ENCODE measurements at places on chromosomes 11 and 22. TPM values are rescaled to one million over a fixed set of nuclear protein-coding genes. Genes with fewer than 3 reads are reported as not detected.

The KBTBD3 gene
- 8.9 TPM for total RNA-seq

The NAALAD2 gene
- not detected for total RNA-seq

DNA sequence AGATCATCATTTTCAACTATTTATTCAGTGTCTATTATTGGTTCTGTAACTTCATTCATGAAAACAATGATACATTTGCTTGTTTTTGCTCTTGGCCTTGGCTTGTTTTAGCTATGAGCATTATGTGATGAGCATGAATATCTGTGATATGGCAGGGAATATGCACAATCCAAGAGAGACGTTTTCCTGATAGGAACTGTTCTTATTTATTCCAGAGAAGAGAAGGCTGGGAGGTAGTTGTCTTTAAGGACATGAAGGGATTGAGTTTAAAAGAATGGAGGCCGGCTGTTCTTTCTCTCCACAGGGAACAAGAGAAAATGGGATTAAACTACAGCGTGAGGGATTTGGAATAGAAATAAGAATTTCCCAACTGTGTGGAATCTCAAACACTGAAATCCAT is 30.3 kb downstream of the BLID start:
- no peak overlapping the region for H3K4me3 ChIP-seq
- no peak overlapping the region for H3K27ac ChIP-seq
- H3K36me3 ChIP-seq = no peaks in the 10 kb centered on the region
- H3K4me1 ChIP-seq = no peaks in the 10 kb centered on the region
- H3K27me3 ChIP-seq = no peaks in the 10 kb centered on the region

GRCh38 chr22:49234459-49234858 is 593.2 kb downstream of the BRD1 start:
- no peak overlapping the region for H3K27ac ChIP-seq
- no peaks in the 10 kb centered on the region for H3K36me3 ChIP-seq
- no peak overlapping the region for H3K4me3 ChIP-seq
- no peaks in the 10 kb centered on the region for H3K27me3 ChIP-seq
- DNase-seq = peak; percentile 6

GRCh38 chr11:132818951-132819350 is 713.4 kb downstream of the OPCML start:
- H3K36me3 ChIP-seq = no peaks in the 10 kb centered on the region
- no peaks in the 10 kb centered on the region for H3K4me1 ChIP-seq

All from activated T-helper 2 cell treated with anti-CD3 and anti-CD28 coated beads, Interferon-gamma antibody, Interleukin-2, Interleukin-4, amounts not matched to agents 10 μg/mL and 5 μg/mL and 100 μg/mL, durations not matched to agents 14 hours and 24 hours and 36 hours (primary cell).